Inflammatory macrophage (primary cell): ENCODE measurements at places on chromosomes 16 and 17.

DNA sequence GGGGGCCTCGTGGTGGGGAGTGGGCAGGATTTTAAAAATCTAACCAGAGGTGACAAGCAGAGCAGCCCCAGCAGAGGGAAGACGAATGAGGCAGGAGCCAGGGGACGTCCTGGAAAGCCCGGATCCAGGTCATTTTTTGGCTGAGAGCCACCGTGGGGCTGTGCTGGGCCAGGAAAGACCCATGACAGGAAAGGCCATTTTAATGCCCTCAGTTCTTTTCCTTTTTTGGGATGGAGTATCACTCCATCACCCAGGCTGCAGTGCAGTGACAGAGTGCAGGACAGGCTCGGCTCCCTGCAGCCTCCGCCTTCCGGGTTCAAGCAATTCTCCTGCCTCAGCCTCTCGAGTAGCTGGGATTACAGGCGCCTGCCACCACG is 30.5 kb upstream of the JPH3 start:
- no peak for DNase-seq

GRCh38 chr16:54253118-54253517 is 33.5 kb downstream of the IRX3 start:
- DNase-seq, result no peak

DNA sequence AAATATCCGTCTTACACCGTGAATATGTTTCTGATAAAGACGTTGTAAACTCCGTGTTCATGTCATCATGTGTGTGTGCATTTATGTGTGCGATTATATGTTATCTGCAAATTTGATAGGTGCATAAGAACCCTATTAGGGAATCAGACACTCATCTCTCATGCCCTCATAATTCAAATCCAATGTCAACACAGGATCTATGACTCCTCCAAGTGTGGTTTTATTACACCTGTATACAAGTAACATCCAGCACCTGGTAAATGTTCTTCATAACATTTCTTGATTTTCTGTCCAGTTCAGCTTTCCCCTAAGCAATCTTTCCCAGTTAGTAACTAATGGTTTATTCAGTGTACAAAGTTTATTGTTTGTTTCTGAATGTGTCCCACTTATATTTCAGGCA is 681.9 kb downstream of the CDH11 start:
- DNase-seq, result no peak

- DNase-seq, result no peak
Observed at GRCh38 chr17:47224966-47225365, 15.8 kb downstream of the MYL4 start.
